ENCODE measurements at places on chromosomes 5 and 9. TPM values are rescaled to one million over a fixed set of nuclear protein-coding genes. Genes with fewer than 3 reads are reported as not detected.

DNA sequence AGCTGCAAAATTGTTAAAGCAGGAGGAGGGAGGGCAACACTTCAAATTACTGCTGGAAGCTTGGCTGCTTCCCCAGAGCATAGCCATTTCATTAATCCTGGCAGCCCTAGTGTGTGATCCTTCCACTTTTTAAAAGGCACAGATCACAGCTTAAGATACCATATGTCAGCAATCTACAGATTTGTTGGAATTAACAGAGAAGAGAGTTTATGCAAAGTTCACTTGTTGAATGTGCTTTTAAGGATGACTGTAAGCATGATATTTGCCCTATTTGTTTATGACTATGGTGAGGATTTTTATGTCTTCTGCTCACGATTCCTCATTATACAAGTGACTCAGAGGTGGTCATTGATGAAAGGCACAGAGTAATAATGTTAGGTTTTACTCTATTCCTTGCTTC is 156.0 kb upstream of the CDKN2B start:
- peak; percentile 30 for DNase-seq

GRCh38 chr5:179314606-179315355 is 30.5 kb downstream of the ADAMTS2 start:
- no peak for DNase-seq

DNA sequence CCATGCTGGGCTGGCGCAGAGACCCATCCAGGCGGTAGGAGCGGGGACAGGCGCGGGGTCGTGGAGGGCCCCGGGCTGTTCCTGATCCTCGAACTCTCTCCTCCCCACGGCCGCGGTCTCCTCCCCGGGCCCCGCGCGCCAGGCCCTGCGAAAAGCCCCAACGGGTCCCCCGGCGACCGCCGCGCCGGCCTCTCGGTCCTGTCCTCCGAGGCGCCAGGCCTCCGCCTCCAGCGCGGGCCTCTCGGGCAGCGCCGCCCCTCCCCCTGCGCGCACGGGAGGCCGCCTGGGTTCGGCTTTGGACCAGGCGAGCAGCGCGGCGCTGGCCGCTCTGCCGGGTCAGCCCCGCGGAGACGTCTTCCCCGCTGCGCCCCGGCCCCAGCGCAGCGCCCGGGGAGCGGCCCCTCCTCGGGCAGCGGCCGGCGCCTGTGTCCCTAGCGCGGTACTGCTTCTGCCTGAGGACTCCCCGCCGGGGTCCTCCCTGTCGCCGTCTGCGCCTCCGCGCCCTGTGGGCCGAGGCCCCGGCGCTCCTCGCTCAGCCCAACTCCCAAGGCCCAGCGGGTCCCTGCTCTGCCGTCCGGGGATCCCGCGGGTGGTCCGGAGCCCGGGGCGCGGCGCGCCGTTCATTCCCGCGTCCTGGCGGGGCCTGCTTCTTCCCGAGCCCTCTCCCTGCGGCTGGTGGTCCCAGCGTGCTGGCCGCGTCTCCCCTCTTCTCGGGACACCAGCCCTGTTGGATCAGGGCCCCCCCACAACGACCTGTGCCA is 13.4 kb downstream of the COL23A1 start:
- no peak for DNase-seq

- peak; percentile 96 for DNase-seq
Measured at GRCh38 chr9:27453860-27454553, 70.1 kb upstream of the IFNK start.

- no peak for DNase-seq
Measured at GRCh38 chr5:138841531-138841930, 33.6 kb downstream of the LRRTM2 start.

DNA sequence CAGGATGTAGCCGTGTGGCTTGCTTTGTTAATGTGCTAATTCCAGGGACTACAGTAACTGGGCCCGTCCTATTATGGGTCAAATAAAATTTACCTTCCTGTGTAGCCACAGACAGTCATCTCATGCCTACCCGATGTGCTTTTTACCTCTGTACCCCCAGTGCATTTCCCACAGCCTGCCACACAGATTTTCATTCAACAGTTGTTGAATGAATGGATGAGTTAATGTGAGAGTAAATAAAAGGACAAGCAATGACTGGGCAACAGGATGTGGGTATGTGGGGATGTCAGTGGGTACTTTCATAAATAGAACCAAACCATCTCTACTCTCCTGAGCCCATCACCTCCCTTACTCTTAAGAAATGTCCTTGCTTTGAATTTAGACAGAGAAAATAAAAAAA is 441.2 kb upstream of the ZNF462 start:
- peak; percentile 32 for DNase-seq

GRCh38 chr9:104856413-104856941 is 71.5 kb downstream of the ABCA1 start:
- no peak for DNase-seq

The TMEM215 gene
- not detected for total RNA-seq

The PWWP2A gene
- total RNA-seq = 16.6 TPM

The CRB2 gene
- total RNA-seq = not detected

Measured in foreskin keratinocyte (primary cell).